ENCODE measurements at places on chromosomes 7 and 10.

GRCh38 chr10:35608328-35608672, 3.2 kb downstream of the GJD4 start:
- DNase-seq: no peak

GRCh38 chr10:70622541-70622940, 20.0 kb upstream of the PRF1 start:
- DNase-seq: no peak

- no peak for DNase-seq
Observed at GRCh38 chr7:96778263-96778662, 68.6 kb upstream of the SEM1 start.

- no peak for DNase-seq
Observed at GRCh38 chr7:24419511-24419910, 135.5 kb downstream of the NPY start.

- DNase-seq: no peak
Observed at GRCh38 chr7:109449760-109450159, 880.1 kb downstream of the DNAJB9 start.

DNA sequence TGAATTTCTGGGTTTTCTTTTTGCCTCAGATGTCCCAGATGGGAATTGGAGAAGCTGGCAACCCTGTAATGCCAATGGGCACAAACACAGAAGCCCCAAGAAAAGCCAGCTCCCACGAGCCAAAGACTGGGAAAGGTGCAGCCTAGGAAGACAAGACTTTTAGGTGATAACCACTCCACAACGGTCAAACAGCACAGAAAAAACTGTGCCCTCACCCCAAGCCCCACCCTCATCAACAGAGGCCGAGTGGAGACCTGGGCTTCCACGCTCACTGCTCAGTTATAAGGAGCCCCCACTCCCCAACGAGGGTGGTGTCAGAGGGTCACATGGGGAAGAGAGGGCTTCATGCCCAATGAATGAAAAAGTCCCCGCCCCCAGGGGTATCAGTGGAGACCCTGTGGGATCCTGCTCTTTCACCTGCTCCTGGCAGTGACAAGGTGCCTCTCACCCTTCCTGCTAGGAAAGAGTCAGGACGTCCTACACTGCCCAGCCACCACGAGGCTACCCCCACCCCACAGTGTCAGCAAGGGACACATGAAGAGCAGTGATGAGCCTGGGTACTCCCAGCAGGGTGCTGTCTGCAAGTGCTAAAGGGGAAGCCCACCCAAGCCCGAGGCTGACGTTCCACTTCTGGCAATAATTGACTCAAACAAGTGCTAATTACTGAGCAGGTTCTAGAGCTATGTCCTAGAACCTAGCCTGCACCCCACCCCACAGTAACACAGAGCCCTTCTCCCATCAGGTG, 8.3 kb downstream of the TMEM273 start:
- no peak for DNase-seq

GRCh38 chr10:11687357-11687771, 54.8 kb upstream of the ECHDC3 start:
- DNase-seq: no peak

DNA sequence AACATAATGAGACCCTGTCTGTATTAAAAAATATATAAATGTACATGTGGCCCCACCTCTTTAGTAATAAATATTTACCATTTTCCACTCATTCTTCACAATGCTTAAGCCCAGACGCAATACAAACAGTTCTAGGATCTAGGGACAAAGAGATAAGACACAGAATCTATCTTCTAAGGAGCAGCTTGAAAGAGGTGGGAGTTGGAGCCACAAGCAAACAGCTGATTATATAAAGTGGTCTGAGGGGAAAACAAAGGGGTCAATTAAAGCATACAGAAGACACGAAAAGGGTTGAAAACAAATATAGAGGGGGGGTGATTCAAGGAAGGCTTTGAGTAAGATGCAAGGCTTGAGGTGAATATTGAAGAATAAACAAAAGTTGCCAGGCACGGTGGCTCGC, 43.1 kb downstream of the UBE2H start:
- no peak for DNase-seq

GRCh38 chr10:95906677-95907455, 909 bp upstream of the CC2D2B start:
- peak; percentile 21 for DNase-seq

DNA sequence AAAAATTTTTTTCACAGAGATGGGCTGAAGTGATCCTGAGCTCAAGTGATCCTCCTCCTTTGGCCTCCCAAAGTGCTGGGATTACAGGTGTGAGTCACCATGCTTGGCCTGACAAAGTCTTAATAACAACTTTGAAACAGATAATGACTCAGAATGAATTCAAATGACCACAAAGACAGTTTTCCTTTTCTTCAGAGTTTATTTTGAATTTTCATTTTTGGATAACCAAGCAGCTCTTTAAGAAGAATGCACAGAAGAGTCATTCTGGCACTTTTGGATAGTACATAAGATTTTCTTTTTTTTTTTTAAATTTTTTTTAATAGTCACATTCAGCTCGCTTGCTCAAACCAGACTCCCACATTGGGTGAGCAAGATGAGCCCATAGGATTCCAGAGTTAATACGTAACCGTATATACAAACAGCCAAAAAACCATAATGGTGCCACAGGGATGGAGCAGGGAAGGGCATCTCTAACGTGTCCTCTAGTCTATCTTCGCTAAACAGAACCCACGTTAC, 43.0 kb upstream of the NMT2 start:
- no peak for DNase-seq

DNA sequence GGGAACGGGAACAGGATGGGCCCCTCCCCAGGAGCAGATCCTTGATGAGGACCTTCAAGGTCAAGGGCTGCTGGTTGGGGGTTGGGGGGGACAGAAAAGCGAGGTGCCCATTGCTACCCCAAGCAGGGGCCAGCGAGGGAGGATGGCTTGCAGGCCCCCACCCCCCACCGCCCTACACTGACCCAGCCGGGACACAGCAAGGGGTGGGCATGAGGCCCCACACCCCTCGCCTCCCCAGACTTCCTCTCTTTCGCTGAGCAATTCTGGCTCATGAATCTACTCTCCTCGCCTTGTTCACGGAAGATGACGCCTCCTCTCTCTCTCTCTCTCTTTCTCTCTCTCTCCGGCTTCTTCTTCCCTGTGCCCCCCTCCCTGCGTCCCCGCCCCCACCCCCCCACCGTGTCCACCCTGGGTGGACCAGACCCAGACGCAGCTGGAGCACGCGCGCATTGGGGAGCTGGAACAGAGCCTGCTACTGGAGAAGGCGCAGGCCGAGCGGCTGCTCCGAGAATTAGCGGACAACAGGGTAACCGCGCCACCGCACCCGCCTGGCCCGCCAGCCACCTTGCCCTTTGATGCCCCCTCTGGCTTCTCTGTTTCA, 81.1 kb upstream of the GTF2IRD1 start:
- no peak for DNase-seq

- DNase-seq: no peak
Observed at GRCh38 chr7:27410812-27411544, 168.4 kb downstream of the EVX1 start.

GRCh38 chr7:40527723-40528122, 392.9 kb downstream of the SUGCT start:
- DNase-seq: no peak

DNA sequence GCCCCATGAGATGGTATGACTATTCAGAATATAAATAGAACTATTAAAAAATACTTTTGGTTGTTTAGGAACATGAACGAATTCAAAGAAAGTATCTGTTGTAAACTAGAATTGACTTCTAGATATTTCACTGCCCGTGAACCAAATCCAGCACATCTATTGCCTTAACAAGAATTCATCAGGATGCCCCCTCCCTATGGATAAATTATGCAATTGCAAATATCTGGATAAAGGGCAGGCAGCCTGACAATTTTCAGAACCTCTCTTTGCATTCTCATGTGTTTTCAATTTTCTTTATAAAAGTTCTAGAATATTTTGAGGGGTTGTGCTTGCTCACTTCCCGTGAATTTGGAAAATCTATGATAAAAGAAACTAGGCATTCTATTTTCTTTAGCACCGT, 822.1 kb upstream of the SORCS1 start:
- DNase-seq: no peak

DNA sequence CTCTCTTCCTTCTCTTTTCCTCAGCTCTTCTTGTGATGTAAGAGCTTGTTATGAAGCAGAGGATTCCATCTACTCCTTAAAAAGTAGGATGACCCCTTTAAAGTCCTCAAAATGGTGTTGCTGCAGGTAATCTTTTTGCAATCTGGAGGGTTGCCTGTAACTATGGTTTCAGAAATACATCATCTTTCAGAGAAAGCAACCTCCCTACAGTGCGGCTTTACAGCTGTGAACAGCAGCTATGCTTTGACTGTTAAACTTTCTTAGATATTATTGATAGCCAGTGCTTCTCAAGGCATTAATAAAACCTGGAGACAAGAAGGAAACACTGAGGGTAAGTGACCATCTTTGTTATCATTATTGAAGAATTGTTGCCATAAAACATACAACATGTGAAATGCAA, 86.6 kb upstream of the MDFIC start:
- DNase-seq: no peak

DNA sequence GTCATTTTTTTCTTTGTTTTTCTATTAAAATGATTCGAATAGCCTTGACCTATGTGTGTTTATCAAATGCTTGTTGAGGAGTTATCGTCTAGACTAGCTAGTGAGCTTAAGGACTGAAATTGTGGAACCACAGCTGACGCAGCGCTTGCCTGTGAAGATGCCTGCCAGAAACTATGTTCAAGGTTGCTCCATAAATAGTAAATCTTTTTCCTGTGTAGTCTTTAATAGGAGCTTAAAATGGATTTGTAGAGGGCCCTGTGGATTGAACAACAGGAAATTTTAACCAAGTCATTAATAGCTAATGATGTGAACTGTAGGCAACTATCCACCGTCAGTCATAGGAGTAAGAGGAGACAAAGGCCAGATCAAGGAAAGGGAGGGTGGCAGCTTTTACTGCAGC, 145.1 kb downstream of the GNAI1 start:
- DNase-seq: no peak

DNA sequence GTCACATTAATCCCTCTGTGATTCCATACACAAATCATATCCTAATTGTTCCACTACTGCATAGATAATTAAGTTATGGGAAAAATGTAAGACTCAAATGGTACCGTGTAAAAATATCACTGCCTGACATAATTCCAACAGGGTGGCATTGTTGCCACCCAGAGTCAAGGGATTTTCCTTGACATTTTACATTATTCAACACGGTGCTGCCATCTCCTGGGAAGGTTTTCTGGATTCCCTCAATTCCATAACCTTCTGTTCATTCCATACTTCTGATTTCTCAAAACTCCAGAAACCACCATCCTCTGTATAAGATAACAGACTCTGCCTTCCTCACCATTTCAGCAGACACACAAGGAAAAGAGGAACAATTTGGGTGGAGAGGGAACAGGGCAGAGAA, 495.9 kb downstream of the XPNPEP1 start:
- DNase-seq: no peak

GRCh38 chr7:74395745-74396311, 57.9 kb upstream of the GTF2IRD1 start:
- no peak for DNase-seq
